CD14-positive monocyte (primary cell): ENCODE measurements at places on chromosomes 7 and 10.
A peak's percentile ranks its signal among the peaks of the same experiment; 100 is the strongest.

DNA sequence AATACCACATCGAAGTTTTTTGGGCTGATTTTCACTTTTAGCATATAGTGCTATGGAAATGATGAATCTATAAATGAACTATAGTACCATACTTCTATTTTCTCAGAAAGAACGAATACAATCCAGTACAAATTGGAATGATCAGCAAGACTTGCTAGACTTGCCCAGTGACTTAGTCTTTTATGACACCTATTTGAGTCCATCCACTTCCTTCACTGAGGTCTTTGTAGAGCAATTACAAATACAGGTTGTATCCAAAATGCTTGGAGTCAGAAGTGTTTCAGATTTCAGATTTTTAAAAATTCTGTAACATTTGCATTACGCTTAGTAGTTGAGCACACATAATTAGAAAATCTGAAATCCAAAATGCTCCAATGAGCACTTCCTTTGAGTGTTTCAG, 104.3 kb downstream of the NRBF2 start:
- no peak for DNase-seq

- no peak for DNase-seq
Measured at GRCh38 chr10:116237260-116237659, 35.7 kb downstream of the GFRA1 start.

- peak; percentile 16 for DNase-seq
Measured at GRCh38 chr7:72444026-72444776, 32.1 kb upstream of the CALN1 start.

DNA sequence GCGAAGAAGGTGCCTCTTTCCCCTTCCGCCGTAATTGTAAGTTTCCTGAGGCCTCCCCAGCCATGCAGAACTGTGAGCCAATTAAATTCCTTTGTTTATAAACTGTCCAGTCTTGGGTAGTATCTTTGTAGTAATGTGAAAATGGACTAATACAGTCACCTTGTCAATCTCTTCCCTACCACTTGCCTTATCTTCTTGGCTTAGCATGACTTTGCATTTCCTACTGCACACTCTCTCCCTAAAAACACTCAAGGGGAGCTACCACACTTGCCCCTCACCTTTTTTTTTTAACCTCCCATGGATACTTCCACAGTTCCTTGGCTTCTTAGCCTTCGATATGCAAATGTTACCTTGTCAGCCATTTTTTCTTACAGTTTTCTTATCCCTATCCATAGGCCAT, 7.4 kb upstream of the CDK6 start:
- no peak for DNase-seq

DNA sequence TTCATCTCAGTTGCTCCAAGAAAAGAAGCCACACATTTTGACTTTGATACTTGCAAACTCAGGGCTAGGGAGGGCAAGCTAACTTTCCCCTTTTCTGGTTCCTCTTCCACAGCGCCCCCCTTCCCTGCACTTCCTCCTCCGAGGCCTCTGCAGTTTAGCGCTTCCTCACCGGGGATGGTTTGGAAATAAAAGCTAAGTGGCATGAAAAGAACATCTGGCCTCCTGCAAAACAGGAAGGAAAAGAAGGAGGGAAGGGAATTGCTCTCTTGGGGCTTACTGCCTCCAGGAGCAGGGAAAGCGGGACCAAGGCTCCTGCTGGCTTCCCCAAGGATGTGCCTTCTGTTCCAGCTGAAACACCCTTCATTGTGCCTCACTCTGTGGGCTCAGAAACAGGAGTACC, 42.3 kb downstream of the PRKCQ start:
- DNase-seq, result peak; percentile 58

DNA sequence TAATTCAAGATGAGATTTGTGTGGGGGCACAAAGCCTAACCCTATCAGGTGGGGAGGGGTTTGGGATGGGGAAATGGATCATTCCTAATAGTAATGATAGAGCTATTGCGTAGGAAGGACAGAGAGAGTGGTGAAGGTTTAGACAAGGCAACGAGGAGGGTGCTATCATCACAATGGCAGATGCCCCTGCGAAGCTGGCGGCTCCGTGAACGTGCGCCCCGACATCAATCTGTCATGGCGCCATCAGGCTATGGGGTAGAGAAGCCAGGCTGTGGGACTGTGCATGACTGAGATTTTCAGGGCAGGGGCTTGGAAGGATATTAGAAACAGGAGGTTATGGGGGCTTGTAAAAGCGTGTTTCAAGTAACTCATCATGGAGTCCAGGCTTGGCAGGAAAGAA, 157.6 kb downstream of the ITGA8 start:
- no peak for DNase-seq

GRCh38 chr10:117653170-117653515, 110.6 kb downstream of the EMX2 start:
- DNase-seq, result no peak

DNA sequence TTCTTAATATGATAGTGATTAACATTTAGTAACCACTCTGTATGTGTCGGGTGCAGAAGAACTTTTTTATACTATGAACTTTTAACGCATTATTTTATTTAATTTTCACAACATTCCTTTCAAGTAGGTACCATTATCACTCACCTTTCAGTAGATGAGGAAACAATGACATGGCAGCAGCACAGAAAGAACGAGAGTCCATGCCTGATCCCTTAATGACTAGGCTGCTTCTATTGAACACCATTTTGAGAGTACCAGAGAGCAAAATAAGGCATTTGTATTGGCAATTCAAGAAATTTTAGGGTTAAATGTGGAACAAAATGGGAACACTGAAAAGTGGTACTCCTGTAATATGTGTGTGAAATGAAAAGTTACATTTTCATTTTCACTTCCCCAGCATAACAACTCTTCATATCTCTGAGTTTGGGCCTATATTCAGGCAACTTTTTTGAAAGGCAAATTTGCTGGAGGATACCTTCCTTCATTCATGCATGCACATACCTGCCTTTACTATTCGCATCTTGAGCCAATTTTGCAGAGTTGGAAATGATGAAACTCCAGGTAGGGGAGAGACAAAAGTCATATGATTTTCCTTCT, 12.8 kb downstream of the LRRN3 start:
- no peak for DNase-seq

DNA sequence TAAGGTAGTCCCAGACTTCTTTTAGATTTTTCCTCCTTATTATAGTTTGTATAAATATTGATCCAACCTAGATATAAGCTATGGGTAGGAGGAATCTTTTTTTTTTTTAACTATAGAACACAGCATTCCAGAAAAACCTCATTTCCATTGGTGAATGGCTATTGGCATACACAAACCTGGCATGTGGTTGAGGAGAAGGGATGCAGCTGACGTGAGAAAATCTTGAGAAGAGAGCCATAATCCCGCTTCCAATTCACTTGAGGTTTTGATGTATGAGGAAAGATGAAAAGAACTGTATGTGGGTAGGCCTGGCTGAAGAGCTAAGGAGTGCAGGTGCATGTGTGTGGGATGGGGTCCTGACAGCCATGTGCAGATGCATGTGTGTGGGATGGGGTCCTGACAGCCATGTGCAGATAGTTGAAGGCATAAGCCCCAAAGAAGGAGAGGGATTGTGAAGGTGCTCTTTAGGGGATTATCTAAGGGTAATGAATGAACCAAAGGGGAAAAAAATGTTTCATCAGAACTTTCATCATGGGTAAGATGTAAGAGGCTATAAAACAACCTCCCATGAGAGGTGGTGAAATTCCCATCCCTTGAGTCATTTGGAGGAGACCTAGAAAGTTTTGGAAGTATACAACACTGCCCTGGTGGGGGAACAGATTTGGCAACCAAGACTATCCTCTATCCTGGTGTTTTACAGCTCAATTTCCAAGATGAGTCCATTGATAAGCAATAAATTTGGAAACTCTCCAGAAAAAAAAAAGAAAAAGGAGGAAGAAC, 3.8 kb upstream of the PKD2L1 start:
- DNase-seq, result no peak

DNA sequence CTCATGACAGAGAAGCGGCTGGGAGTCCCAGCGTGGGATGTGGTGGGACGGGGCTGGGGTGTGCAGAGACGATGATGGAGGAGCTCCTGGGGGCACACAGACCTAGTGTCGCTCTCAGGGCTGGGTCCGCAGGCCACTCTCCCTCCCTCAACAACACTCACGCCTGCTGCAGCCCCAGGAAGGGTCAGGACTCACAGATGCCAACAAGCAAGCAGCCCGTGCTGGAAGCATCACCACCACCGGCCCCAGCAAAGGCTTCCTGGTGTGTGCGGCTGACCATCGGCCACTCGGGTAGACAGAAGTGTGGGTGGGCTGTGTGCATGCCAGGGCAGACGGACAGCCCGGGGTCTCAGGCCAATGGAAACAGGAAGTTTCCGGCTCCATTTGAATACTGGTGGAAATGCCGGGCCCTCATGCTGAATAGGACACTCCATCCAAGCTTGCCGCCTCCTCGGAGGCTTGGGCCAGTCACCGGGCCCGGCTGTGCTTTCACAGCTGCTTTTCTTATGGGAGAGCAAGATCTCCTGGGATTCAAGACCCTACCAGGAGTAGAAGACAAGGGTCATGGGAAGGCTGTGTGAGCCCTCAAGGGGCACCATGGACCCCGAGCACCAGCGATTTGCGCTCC, 178.1 kb downstream of the ELFN1 start:
- no peak for DNase-seq

GRCh38 chr7:55504093-55504859, 68.0 kb downstream of the VOPP1 start:
- no peak for DNase-seq

DNA sequence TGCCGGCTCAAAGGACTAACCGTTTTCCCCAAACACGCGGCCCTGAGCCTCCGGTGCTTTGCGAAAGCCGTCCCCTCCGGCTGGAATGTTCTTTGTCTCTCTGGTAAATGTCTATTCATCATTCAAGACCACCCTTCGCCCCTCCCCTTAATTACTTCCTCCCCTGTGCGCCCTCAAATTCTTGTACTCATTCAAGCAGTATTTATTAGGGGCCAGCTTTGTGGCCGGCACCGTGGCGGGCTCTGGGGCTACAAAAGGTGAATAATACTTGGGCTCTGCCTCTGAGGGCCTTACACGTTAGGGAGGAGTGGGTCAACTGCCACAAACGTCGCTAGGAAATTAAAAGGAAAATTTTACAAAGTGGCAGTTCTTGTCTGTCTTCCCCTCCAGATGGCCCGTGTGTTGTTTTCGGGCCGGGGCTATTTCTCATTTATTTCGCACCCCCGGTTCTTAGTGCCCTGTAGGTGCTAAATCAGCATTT, 1.5 kb upstream of the MEST start:
- DNase-seq, result no peak

- DNase-seq, result no peak
Measured at GRCh38 chr10:129586898-129587443, 119.9 kb downstream of the MGMT start.

DNA sequence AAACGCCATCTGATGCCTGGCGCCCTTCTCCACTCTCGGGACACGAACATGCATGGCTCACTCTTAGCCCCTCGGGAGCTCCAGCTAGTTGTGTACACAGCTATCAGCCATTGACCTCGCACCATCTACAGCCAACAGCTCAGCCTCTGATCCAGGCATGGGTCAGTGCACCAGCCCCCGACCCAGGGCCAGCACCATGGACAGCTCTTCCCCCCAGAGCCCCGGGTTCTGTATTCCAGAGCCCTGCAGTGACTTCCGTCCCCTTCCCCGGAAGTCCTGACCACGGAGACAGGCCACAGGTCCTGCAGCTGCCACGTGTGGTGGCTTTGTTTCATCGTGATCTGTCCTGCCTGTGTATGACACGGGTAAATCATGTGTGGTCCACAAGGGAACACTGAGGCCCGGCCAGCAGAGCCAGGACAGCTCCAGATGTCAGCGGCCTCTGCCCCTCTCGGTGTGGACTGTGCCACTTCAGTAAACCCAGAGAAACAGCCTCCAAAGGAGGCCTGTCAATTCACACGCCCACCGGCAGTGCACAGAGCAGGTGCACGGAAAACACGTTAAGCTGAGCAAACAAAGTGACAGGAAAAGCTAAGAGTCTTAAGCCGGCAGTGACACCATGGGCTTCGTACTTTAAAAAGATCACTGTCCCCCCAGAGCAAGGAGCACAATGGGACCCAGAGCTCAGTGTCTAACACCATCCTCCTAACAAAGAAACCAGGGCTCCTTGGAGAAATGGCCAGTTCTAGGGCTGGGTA, 13.0 kb downstream of the STK32C start:
- DNase-seq, result no peak

GRCh38 chr10:5615316-5615715, 51.1 kb downstream of the ASB13 start:
- no peak for DNase-seq

- DNase-seq, result no peak
Measured at GRCh38 chr10:121158988-121159579, 307.9 kb downstream of the WDR11 start.

DNA sequence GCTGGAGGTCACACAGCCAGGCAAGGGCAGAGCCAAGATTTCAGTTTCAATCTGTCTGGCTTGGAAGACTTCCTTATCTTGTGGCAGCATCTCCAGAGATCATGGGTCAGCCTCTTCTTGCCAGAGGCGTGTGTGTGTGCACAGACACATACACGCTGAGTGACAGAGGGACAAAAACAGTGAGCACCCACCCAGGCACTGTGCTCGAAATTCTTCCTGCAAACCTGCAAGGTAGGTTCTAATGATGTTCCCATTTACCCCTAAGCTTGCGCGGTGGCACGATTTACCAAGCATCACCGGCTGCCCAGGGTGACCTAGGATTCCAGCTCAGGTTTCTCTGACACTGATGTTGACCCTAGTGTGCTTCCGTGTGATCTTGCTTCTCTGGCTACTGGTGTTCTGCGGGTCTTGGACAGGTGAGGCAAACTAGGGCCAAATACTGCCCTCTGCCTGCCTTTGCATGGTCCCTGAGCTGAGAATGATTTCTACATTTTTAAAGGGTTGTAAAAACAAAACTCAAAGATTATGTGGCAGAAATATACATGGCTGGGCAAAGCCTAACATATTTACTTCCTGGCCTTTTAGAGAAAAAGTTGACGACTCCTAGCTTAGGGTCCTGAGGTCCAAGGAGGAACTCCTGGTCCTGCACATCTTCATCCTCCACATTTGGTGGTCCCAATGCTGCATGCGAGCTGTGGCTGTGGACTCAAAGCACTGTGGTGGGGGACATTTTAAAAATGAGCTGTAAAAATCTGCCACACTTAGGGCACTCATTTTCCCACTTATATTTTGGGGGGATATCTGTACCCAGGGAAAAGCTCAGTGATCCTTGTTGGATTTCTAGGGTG, 268.5 kb downstream of the RPS24 start:
- no peak for DNase-seq

DNA sequence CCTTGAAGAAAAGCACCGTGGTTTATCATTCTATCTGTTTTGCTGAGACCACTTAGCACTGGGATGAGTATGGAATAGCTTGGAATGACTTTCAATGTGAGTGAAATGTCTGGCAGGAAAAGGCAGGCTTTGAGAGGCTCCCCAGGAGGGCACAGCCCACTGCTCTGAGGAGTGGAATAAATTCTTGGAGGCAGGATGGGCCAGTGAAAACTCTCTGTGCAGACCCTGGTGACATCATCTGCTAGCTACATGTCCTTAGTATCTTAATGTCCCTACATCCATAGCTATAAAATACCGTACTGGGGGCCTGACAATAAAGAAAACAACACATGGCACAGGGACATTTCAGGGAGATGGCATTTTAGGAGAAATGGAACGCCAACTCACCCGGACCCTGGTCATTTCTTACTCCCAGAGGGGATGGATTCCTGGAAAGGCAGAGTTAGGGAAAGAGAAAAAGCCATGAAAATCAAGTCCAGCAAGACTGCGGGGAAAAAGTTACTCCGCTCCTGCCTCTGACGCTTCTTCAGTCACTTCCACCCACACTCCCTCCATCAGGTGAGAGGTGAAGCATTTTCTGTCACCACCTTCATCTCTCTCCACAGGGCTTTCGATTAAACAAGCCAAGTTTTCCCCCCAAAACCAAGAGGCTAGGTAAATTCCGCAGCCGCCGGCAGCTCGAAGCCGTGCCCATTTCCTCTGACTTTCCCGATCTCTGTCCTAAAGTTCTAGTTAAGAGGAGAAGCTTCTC, 991 bp downstream of the ZNF239 start:
- no peak for DNase-seq

- DNase-seq, result no peak
Measured at GRCh38 chr10:5443429-5443828, 31.1 kb downstream of the NET1 start.
